ENCODE measurements at places on chromosomes 5 and 9.

DNA sequence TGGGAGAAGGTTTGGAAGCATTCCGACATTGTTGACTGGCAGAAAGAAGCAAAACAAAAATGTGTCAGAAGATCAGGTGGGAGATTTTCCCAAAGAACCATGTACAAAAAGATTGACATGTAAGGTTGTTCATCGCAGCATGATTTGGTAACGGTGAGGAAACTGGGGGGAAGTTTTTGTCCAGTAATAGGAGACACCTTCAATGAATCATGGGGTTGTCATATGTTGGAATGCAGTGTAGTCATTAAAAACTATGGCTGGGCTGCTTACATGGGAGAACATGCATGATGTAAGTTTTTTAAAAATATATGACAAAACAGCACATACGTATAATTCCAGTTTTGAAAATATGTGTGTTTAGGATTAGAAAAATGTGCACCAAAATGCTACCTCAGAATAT, 50.5 kb downstream of the HSD17B3 start:
- no peak for DNase-seq

- no peak for DNase-seq
Measured at GRCh38 chr5:129243039-129243438, 148.5 kb downstream of the ISOC1 start.

GRCh38 chr9:27340285-27340674, 43.3 kb upstream of the EQTN start:
- no peak for DNase-seq

GRCh38 chr5:28408186-28408585, 1369.8 kb upstream of the CDH9 start:
- DNase-seq: no peak

All from CD4-positive, alpha-beta T cell treated with Interleukin-2 at 100 ng/mL for 4 hours (primary cell).